NCI-H460 (cell line): ENCODE measurements at places on chromosomes 5 and 9.

DNA sequence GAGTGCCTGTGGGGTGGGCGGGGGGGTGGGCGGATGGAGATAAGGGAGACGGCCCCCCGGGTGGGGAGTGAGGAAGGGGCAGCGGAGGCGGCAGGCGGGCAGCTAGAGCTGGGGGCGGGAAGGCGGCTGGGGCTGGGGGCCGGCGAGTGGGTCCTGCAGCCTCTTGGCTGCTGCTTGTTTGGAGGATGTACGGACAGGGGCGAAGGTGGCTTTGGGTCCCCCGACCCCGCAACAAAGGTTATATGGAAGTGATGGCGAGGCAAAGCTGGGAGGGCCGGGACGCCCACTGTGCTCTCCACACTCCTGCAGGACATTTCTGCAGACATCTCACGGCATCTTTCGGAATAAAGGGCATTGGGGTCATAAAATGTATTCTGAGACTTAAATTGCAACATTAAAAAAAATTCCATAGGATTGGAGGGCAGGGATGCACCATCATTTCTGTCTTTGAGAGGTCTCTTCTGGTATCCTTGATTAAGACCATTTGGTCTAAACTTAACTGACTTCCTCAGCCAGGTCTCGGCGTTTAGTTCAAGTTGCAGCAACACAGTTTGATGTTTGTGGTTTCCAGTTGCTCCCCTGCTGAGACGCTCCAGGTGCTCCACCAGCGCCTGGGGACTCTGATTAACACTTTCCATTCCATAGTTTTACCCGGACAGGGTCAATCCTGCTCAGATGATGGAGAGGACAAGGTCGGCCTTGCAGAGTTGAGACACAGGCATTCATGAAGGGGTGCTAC, 101.6 kb upstream of the SSBP2 start:
- no peak for DNase-seq

DNA sequence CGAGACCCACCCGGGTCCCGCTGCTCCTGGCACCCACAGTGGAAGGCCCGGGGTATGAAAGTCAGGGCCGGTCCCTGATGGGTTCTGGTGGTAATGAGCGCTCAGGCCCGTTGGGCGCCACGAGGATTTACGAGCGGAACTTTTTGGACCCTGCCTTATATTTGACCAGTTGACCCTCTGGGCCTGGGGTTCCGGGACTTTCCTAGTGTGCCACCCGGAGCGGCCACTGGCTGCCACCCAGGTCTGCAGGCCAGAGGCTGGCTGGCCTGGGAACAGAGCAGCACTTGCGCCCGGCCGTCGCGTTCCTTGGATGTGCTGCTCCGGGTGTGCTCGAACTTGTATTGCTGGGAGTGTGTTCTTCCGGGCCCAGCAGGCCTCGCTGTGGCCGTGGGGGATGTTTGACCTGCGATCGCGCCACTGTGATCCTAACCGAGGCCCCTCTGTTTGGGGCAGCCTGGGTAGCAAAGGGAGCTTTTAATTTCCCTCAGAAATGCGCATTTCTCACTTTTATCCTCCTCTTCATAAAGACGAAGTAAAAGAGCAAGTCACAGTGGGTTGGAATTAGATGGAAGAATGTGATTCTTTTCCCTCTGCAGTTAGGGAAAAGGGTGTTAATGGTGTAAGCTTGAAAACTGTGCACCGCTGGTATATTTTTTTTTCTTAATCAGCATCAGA, 1.2 kb downstream of the F2RL1 start:
- DNase-seq, result no peak

DNA sequence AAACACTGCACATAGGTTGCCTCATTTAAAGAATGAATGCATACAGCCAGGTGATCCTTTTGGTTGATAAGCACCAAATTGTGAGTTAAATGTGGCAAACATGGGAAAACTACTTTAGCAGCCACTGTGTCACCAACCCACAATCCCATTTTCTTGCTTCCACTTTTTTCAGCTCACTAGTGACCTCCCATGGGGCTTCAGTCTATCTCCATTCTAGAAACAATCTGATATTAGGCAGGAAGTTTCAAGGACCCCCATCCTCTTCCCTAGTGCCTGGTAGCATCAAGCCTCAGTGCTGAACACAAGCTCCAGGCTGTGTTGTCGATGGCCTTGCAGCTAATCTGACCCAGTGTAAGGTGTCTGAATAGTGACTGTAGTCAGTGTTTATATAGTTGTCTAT, 66.2 kb downstream of the PLPPR1 start:
- DNase-seq, result no peak

- DNase-seq, result peak; percentile 89
Observed at GRCh38 chr5:150161242-150162141, 5.1 kb upstream of the CDX1 start.

DNA sequence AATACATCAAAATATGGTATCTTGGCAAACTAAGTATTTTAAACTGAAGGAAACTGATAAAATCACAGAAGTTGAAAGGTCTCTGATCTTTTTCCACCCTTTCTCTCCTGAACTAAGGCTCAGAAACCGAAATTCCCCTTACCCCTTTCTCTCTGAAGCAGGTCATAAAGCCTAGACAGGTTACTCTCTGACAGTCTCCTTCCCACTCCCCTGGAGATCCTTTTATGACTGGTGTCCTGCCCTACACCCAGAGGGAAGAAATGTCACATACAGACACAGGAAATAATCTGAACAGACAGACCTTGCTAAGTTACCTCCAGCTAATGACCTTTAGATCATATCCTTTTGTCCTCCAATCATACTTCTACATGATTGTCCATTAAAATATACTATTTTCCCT, 127.4 kb downstream of the HCN1 start:
- DNase-seq, result no peak

GRCh38 chr5:167243463-167243862, 1048.0 kb upstream of the WWC1 start:
- DNase-seq, result no peak

DNA sequence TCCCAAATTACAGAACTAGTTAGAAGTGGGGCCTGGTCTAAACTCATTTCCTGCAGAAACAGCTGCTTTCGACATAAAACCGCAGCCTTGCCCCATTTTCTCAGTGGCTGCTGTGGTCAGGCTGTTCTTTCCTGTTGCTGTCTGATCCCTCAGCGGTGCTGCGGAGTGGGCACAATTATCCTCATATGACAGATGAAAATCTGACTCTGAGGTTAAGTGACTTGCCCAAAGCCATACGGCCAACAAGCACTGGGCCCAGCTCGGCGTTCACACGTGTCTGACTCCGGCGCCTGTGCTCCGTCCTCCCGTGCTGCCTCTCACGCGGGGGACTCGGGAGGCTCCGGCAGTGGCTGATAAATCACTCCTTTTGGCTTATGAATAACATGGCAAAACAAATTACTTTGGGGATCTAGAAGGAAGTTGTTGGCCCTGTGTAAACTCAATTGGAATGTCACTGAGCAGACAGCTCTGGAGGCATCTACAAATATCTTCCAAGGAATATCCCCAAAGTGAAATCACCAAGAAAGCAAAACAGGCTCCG, 142.6 kb upstream of the LMX1B start:
- DNase-seq, result no peak

- no peak for DNase-seq
Observed at GRCh38 chr5:38847559-38848347, 1.9 kb downstream of the OSMR start.

GRCh38 chr5:169169783-169170182, 131.2 kb downstream of the SLIT3 start:
- DNase-seq, result no peak
